AG08395 (cell line): ENCODE measurements at places on chromosomes 12 and 14.

- no peak for DNase-seq
These were observed 300.9 kb upstream of the STXBP6 start for GRCh38 chr14:25350802-25351201.

DNA sequence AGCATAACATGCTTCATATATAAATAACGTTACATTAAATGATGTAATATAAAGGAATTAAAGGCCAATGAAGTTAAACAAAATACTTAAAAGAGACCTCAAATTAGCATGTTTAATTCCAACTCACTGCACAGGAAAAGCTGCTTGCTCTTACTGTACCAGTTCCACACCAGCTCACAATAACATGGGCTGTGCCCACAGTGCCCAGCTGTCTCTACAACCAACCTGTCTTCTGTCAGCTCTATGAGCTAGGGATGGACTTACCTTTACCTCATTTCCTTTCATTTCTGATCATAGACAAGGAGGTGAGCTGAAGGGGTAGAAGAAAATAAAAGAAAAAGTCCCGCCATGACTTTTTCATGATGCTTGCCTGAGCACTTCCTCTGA is 64.8 kb downstream of the NKX2-1 start:
- DNase-seq: no peak

DNA sequence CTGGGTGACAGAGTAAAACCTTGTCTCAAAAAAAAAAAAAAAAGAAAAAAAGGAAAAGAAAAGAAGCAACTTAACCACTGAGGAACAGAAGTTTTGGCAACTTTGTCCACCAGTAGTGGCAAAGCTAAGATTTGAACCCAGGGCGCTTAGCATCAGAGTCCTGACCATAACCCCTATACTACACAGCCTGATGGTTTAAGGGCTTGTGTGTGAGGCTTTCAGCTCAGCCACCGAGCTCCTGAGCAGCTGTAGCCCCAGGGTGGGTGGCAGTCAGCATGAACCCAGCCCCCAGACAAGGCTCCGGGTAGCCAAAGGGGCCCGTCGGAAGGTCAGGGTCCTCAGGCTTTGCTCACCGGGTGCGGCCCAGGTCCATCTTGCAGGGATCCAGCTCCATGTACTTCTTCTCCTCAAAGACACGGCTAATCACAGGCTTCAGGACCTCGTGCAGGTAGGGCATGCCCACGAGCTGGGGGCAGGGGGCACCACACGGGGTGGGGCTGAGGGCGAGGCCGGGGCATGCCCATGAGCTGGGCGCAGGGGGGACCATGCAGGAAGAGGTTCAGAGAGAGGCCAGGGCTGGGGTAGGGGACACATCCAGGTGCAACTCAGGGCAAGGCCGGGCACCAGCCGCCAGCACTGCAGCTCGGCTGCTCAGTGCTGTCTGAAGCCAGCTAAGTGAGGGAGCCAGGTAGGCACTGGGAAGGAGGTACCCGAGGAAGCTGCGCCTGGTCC is 20.9 kb downstream of the RASAL1 start:
- DNase-seq: no peak

- no peak for DNase-seq
These were observed 3.0 kb upstream of the CLEC2B start for GRCh38 chr12:9872162-9872561.

GRCh38 chr14:37968664-37969240 is 239.0 kb upstream of the SSTR1 start:
- DNase-seq: no peak

GRCh38 chr12:52122904-52123303 is 43.4 kb downstream of the SMIM41 start:
- DNase-seq: no peak

DNA sequence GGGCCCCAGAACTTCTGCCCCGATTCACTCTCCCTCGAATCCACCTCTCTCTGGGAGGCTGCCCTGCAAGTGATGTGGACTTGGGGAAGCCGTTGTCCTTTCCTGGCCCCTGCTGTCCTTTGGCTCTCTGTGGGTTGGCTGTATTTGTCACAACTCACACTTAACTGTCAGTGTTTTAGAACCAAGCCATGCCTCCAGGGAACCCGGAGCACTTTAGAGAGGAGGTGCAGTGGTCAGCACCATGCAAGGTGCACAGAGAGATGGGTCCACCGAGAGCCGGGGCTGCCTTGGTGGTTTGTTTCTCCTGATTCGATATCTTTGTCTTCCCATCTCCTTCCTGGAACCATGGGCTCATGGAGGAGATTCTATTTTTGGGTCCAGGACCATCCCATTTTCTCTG is 129.5 kb upstream of the RTL1 start:
- DNase-seq: no peak

GRCh38 chr12:59386236-59386635 is 209.6 kb upstream of the SLC16A7 start:
- no peak for DNase-seq

DNA sequence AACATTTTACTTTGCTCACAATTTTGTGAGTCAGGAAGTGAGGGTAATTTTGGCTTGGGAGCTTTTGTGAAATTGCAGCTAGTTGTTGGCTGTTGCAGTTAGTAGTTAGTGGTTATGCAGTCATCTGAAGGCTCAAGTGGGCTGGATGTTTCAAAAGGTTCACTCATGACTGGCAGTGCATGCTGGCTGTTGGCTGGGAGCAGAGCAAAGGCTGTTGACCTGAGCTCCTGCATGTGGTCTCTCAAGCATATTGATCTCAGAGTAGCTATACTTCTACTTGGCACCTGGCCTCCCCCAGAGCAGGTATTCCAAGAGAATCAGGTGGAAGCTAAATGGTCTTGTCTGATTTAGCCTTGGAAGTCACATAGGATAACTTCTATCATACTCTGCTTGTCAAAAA is 414.1 kb upstream of the STXBP6 start:
- no peak for DNase-seq

GRCh38 chr12:5348491-5348890 is 83.4 kb upstream of the NTF3 start:
- DNase-seq: no peak

DNA sequence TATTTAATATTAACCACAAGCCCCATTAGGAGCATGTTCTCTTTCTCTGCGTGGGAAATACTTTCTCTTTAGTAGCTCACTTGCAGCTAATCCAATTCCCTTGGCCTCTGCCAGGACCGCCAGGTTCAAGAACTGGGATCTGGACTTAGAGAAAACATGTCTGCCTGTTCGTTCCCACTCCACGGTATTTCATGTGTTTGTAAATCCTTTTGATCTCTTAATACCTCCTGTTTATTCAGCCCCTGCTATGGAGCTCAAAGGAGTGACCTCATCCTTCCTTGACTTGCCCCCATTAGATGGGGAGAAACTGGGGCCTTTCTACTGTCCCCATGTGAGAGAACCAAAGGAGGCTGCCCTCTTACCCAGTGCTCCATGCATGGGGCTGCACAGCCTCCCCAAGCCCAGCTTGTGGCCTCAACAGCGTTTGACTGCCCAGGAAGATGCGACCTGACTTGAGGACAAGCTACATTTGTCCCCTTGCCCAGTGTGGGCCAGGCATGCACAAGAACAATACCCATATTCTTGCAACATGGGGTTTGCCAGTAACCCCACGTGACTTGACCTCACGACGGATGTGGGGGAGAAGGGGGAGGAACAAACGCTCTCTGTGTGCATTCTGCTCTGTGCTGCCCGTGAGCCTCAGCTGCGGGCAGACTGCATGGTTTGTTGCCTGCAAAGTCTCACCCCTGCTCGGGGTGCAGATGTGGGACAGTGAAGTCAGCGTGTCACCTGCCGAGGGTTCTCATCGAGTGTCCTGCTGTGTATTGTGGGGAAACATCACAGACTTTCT is 30.3 kb downstream of the CD9 start:
- peak; percentile 57 for DNase-seq

DNA sequence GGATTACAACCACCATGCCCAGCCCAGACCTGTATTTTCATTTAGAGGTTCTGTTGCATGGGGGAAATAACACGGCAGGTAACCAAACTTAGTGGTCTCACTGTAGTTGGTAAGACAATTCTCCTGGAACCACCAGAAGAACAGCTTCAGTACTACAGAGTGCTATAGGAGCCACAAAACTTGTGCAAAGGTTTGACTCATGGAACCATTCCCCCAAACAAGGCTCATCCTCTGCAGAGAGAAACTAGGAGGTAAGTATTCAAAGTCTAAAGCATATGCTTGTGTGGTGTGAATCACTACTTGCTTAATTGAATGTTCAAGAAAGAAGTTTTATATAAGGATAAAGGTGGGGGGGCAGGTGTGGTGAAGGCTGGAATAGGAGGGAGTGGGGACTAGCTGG is 58.7 kb downstream of the GNS start:
- no peak for DNase-seq

DNA sequence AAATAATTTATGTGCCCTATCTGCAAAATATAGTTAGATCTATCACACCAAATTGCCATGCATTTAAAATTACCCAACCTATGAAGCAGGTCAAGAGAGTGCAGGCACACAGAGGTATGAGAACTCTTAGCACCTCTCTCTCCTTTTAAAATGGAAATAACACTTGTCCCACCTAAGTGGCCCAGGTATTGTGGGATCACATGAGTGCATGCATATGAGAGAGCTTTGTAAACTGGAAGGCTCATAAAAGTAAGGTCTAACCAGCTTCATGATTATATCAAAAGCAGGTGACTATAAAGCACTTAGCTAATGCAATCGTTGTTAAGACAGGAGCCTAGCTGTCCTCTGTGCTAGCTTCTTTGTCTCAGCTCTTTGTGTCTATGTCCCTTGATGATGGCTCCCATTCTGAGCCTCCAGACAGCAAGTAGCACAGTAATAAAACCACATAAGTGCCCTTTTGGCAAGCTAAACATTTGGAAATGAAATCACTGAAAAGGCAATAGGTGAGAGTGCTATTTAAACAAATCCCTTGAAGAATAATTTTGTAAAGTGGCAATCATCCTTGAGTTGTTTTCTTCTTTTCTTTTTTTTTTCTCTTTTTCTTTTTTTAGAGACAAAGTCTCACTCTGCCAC is 219.0 kb downstream of the NTF3 start:
- DNase-seq: no peak

DNA sequence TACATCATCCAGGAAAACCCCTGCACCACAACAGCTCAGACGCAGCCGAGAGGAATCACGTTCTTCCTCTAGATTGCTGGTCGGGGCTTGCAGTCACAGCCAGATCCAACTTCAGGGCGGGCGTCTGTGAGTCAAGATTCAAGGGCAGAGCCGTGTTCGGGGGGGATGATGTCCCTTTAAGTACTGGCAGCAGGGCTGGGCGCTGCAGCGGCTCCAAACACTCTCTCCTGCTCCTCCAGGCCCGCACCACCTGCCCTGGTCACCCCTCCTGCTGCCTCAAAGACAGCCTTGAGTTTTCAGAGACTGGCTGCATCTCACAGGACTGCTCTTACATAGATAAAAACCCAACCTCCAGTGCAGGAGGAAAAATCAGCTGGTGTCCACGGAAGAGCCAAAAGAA is 68.3 kb downstream of the KDM2B start:
- DNase-seq: no peak

GRCh38 chr14:23633160-23633701 is 2.9 kb upstream of the DHRS2 start:
- DNase-seq: no peak

GRCh38 chr12:117967043-117967442 is 1.7 kb downstream of the KSR2 start:
- no peak for DNase-seq

- DNase-seq: peak; percentile 68
These were observed 13.3 kb downstream of the SLC15A4 start for GRCh38 chr12:128810182-128811127.

GRCh38 chr12:59672273-59672672 is 76.4 kb downstream of the SLC16A7 start:
- no peak for DNase-seq

DNA sequence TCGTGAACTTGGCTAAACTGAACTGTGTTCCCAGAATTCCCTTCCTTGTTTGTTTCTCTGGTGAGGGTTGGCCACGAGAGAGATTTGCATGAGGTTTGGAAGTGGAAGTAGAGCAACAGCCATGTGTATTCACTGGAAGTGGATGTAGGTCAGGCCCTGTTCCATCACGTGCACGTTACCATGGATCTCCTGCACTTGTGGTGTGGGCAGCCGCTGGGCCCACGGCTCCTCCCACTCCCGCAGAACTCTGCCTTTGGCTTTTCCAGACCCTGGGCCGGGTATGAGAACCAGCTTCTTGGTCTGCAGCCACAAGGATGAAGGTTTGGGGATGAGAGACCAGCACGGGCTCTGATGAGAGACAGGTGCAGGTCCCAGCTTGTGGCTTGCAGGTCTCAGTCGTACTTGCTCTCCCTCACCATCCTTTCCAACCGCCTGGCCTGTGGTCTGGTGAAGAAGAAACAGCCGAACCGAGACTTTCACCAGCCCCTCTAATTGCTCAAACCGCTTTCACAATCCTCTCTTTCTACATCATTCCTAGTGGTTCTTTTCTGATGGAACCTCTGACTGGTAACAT is 94.9 kb downstream of the DUSP16 start:
- DNase-seq: no peak

DNA sequence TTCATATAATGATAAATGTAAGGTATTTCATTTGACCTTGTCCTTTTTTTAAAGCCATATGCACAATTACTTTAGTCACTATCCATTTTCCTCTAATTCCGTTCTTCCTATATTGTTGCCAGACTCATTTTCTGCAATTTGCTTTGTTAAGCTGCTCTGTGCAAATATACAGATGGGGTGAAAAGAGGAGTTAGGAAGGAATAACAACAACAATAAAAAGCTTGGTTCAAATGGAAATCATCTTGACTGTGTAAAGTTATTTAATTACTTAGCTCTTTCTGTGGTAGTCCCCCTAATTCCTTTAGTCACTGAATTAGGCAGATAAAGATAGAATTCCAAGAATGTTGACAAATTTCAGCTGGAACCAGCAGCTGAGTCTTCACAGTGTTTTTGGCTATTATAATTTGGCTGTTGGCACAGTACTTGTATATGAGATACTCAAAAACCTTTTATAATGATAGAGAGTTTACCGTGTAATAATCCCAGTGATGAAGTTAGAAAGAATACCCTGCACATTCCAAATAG is 838.0 kb downstream of the RPS29 start:
- DNase-seq: no peak
